SJCRH30 (cell line): ENCODE measurements at places on chromosomes 12 and 14. TPM values are rescaled to one million over a fixed set of nuclear protein-coding genes. Genes with fewer than 3 reads are reported as not detected.
A peak's percentile ranks its signal among the peaks of the same experiment; 100 is the strongest.

The KIF5A gene
- 0.41 and 0.47 TPM in 2 replicates for total RNA-seq

The SLC39A2 gene
- total RNA-seq, result 0.06 TPM in 1 of 2 replicates, not detected in the other

The DHRS2 gene
- 0.84 and 0.99 TPM in 2 replicates for total RNA-seq

The ADAM21 gene
- 0.15 and 0.67 TPM in 2 replicates for total RNA-seq

The SLC25A47 gene
- 0.08 TPM in 1 of 2 replicates, not detected in the other for total RNA-seq

The KRT6C gene
- total RNA-seq, result not detected in 2 replicates

The KRT82 gene
- total RNA-seq, result not detected in 2 replicates

The RPL10L gene
- not detected in 2 replicates for total RNA-seq

The ITPR2 gene
- 7.8 and 8.7 TPM in 2 replicates for total RNA-seq

The LGR5 gene
- 5.1 and 6.4 TPM in 2 replicates for total RNA-seq

The TOMM20L gene
- total RNA-seq, result not detected in 2 replicates

- H3K27ac ChIP-seq, result no peak overlapping the region
- DNase-seq, result no peak
- peaks cover 7% of the 10 kb centered on the region for H3K36me3 ChIP-seq
- H3K4me3 ChIP-seq, result no peak overlapping the region
Observed at GRCh38 chr12:80830533-80831088, 107.1 kb downstream of the LIN7A start.

GRCh38 chr12:46815809-46816208 lies 10.0 kb downstream of the SLC38A4 start:
- H3K36me3 ChIP-seq, result no peaks in the 10 kb centered on the region
- no peak for DNase-seq
- H3K4me3 ChIP-seq, result no peak overlapping the region
- H3K27me3 ChIP-seq, result no peaks in the 10 kb centered on the region

GRCh38 chr14:89748004-89748403 lies 206.5 kb downstream of the EFCAB11 start:
- no peaks in the 10 kb centered on the region for H3K4me1 ChIP-seq
- H3K27ac ChIP-seq, result no peak overlapping the region
- DNase-seq, result no peak
- no peaks in the 10 kb centered on the region for H3K27me3 ChIP-seq
- H3K4me3 ChIP-seq, result no peak overlapping the region
- no peaks in the 10 kb centered on the region for H3K36me3 ChIP-seq

DNA sequence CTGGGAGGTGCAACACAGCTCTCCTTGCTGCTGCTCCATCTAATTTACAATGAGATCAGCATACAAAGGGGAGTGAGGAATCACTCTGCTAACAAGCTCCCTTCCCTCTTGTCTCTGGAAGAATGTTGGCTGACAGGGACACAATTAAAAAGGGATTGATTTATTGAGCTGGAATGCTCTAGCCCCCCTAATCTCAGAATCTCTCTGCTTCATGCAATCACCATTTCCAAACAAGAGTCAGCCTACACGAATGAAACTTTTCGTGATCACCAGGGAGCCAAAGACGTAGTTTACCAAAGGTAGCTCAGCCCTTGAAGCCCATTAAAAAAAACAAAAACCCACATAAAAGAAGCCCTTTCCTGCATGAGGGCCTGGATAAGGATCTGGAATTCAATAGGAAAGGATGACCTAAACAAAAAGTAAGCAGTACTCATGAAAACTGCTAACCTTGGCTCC lies 223.8 kb downstream of the C12orf75 start:
- no peaks in the 10 kb centered on the region for H3K36me3 ChIP-seq
- H3K27me3 ChIP-seq, result no peaks in the 10 kb centered on the region
- no peak for DNase-seq

DNA sequence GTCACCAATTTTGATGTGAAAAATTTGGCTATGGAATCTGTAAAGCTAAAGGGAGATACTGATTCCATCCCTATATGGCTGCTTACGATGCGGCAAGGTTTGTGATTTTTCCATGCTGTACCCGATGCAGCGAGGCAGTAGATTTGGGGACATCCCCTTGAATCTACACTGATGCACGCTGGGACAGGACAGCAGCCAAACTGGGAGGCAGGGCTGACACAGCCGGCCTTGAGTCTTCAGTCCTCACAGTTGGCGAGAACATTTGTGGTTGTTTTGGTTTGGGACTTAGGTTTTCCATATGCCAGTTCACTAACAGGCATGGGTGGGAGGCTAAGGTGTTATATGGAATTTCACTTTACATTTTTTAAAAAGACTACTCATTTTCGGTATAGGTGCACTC lies 3.8 kb downstream of the GALNT16 start:
- H3K4me1 ChIP-seq, result no peaks in the 10 kb centered on the region
- DNase-seq, result no peak
- no peaks in the 10 kb centered on the region for H3K27me3 ChIP-seq
- H3K4me3 ChIP-seq, result no peak overlapping the region
- no peaks in the 10 kb centered on the region for H3K36me3 ChIP-seq

GRCh38 chr12:125136702-125137101 lies 71.5 kb downstream of the AACS start:
- H3K27ac ChIP-seq, result no peak overlapping the region
- DNase-seq, result no peak
- H3K27me3 ChIP-seq, result no peaks in the 10 kb centered on the region
- H3K36me3 ChIP-seq, result no peaks in the 10 kb centered on the region; the same call in none of the 2 replicates
- H3K4me3 ChIP-seq, result no peak overlapping the region

DNA sequence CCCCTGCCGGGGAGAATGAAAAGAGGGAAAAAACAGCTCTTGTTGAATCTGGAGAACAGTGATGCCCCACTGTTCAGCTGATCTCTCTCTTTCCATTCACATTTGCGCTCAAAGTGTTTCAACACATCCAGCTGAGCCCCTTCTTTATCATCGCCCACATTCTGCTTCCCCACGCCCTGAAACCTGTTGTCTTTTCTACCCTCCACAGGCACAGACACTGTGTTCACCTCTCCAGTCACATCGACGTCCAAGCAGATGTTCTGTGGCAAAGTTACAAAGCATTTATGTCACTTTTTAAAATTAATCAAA lies 338.7 kb downstream of the EGLN3 start:
- H3K4me1 ChIP-seq, result 0 out of 2 replicates have a peak, but pooled peaks cover 4% of the 10 kb centered on the region
- no peaks in the 10 kb centered on the region for H3K36me3 ChIP-seq
- no peak overlapping the region for H3K27ac ChIP-seq
- no peaks in the 10 kb centered on the region for H3K27me3 ChIP-seq

DNA sequence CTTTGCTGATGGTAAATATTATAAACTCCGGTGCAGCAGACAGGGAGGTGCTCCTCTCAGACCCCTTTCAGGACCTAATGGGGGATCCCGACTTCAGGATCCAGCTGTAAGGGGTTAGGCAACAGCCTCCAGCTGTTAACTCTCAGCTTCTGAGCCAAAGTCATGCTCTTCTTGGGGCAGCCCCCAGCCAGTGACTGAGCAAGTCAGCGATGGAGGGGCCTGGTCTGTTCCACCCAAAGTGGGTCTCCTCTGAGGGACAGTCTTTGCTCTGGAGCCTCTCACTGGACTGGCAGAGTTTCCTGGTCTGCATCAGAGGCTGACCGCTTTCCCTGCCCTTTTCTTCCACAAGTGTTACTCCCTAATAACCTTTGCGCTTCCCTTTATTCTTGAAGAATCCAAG lies 184.2 kb upstream of the DIO3 start:
- H3K4me3 ChIP-seq, result no peak overlapping the region
- no peak for DNase-seq
- no peaks in the 10 kb centered on the region for H3K36me3 ChIP-seq

DNA sequence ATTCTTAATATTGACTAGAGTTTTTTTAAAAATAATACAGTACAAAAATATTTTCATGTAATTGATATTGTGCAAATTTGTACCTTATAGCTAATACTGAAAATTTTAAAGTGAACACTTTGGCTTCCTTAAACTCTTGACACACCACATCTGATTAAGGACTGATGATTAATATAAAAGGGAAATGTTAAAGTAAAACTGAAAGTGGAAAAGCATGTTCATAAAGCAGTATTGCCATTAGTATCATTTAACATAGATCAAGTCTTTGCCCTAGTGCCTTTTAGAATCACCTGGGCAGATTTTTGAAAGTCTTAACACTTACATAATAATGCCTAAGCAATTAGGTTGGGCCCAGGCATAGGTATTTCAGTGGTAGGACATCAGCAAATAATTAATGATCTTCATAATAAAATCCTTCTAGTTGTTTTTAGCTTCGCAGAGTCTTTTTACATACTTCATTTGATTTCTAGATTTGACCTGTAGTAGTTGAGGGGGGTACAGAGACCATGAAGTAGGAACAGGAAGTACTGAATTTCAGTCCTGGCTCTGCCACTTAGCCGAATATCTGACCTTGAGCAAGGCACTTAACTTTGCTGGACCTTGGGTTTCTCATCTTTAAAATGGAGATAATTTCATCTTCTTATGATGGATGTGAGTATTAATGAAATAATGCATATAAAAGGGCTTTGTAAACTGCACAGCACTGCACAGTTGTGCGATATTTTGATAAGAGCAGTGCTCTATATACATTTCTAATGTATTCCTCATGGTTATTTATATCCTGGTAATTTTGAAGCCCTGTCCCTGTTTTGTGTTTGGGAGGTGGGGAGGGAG lies 43.7 kb downstream of the MARK3 start:
- no peak overlapping the region for H3K4me3 ChIP-seq
- DNase-seq, result no peak
- H3K27me3 ChIP-seq, result no peaks in the 10 kb centered on the region
- peaks cover 8% of the 10 kb centered on the region; the same call in 1 of the 2 replicates for H3K4me1 ChIP-seq
- no peak overlapping the region for H3K27ac ChIP-seq

DNA sequence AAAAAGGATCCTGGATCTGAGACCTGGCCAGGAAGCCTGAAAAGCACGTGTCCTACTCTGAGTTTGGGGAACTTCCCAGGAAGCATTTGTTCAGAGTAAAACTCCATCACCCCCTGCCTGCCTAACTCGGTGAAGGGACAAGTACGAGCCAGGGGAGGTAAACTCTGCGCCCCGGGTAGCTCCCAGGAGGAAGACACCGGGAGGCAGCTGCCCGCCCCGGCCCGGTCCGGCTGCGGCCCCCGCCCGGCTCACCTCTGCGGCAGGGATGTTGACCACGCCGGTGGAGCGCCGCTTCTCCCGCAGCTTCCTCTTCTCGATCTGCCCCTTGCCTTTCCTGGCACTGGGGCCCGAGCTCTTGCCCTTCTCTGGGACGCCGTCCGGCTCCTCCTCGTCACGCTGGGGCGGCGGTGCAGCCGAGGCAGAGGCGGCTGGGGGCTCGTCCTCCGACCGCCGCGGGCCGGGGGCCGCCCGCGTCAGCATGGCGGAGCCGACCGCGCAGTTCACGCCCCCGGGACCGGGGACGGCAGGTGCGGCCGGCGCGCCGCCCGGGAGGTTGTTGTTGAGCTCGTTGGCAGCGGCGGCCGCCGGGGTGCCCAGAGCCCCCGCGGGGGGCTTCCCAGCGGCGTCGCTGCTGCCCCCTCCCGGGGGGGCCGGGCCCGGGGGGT lies 1.2 kb downstream of the PAWR start:
- 0 out of 2 replicates have a peak, but pooled peaks cover 2% of the 10 kb centered on the region for H3K36me3 ChIP-seq
- 0 out of 2 replicates have a peak, but pooled peaks cover 3% of the 10 kb centered on the region for H3K4me1 ChIP-seq
- peak overlapping the region; percentile 93 for H3K4me3 ChIP-seq
- DNase-seq, result peak; percentile 66
- H3K27me3 ChIP-seq, result no peaks in the 10 kb centered on the region

- peaks cover 26% of the 10 kb centered on the region for H3K36me3 ChIP-seq
- peak; percentile 29 for DNase-seq
- H3K4me1 ChIP-seq, result peaks cover 9% of the 10 kb centered on the region
- H3K27ac ChIP-seq, result no peak overlapping the region
Observed at GRCh38 chr14:74733221-74733620, 20.3 kb downstream of the FCF1 start.

GRCh38 chr12:40439771-40440492 lies 215.1 kb downstream of the LRRK2 start:
- H3K27ac ChIP-seq, result no peak overlapping the region
- no peaks in the 10 kb centered on the region for H3K27me3 ChIP-seq
- no peaks in the 10 kb centered on the region for H3K36me3 ChIP-seq
- no peak for DNase-seq

DNA sequence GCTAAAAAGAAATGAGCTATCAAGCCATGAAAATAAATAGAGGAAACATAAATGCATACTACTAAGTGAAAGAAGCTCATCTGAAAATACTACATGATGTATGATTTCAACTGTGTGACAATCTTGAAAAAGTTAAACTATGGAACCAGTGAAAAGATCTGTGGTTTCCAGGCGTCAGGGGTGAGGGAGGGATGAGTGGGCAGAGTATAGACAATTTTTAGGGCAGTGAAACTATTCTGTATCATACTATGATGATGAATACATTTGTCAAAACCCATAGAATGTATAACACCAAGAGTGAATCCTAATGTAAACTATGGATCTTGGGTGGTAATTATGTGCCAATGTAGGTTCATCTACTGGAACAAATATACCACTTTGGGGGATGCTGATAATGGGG lies 21.3 kb downstream of the SPX start:
- no peaks in the 10 kb centered on the region for H3K27me3 ChIP-seq
- no peaks in the 10 kb centered on the region for H3K36me3 ChIP-seq
- no peak overlapping the region for H3K27ac ChIP-seq
- H3K4me3 ChIP-seq, result no peak overlapping the region
- peaks cover 23% of the 10 kb centered on the region for H3K4me1 ChIP-seq

GRCh38 chr12:97680751-97681150 lies 218.1 kb downstream of the RMST start:
- no peak overlapping the region for H3K4me3 ChIP-seq
- no peaks in the 10 kb centered on the region for H3K27me3 ChIP-seq
- no peak for DNase-seq
- no peaks in the 10 kb centered on the region for H3K4me1 ChIP-seq
- H3K36me3 ChIP-seq, result no peaks in the 10 kb centered on the region
- H3K27ac ChIP-seq, result no peak overlapping the region

DNA sequence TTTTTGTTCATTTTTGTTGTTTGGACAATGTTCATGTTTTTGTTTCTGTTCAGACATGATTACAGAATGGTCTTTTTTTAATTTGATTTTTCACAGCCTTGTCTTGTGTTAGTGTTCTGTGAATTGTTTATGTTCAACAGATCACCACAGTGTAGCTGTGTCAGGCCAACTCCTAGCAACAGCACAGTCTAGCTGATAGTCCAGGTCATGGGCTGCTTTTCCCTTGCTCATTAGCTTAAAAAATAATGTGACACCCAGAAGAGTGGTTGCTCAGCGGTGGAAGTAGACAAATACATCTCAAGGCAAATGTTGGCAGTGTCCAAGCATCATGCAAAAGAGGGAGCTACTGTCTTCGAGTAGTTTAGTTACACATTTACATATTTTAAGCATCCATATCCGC lies 22.4 kb downstream of the WBP11 start:
- peaks cover 12% of the 10 kb centered on the region for H3K36me3 ChIP-seq
- no peaks in the 10 kb centered on the region for H3K4me1 ChIP-seq
- DNase-seq, result no peak
- no peak overlapping the region for H3K4me3 ChIP-seq
- no peak overlapping the region for H3K27ac ChIP-seq

GRCh38 chr12:115320967-115321366 lies 637.0 kb upstream of the TBX3 start:
- H3K27me3 ChIP-seq, result no peaks in the 10 kb centered on the region
- peaks cover 12% of the 10 kb centered on the region for H3K4me1 ChIP-seq
- H3K4me3 ChIP-seq, result no peak overlapping the region
- no peaks in the 10 kb centered on the region for H3K36me3 ChIP-seq
- no peak overlapping the region for H3K27ac ChIP-seq

- no peaks in the 10 kb centered on the region for H3K27me3 ChIP-seq
- DNase-seq, result peak; percentile 59
- H3K4me1 ChIP-seq, result peaks cover 10% of the 10 kb centered on the region
Observed at GRCh38 chr12:7142056-7142644, 12.0 kb downstream of the CLSTN3 start.
